ENCODE measurements at places on chromosomes 6 and 20. TPM values are rescaled to one million over a fixed set of nuclear protein-coding genes. Genes with fewer than 3 reads are reported as not detected.

GRCh38 chr6:44464527-44465310 lies 77.2 kb downstream of the CDC5L start:
- DNase-seq, result no peak

- no peak for DNase-seq
Observed at GRCh38 chr6:36418558-36418957, 24.1 kb downstream of the PXT1 start.

GRCh38 chr6:118197539-118197938 lies 290.5 kb downstream of the SLC35F1 start:
- no peak for DNase-seq

DNA sequence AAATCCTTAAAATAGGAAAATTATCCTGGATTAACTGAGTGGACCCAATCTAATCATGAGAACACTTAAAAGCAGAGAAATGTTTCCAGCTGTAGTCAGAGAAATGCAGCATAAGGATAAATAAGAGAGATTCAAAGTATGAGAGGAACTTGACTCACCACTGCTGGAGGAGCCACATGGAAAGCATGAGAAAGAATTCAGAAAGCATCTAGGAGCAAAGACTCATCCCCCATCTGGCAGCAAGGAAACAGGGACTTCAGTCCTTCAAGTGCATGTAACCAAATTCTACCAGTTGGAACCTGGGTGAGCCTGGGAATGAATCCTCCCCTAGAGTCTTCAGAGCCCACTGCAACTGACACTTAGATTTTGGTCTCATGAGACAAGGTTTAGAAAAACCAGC lies 33.7 kb downstream of the RNF146 start:
- no peak for DNase-seq

- DNase-seq, result no peak
Observed at GRCh38 chr6:129643968-129644367, 66.0 kb downstream of the ARHGAP18 start.

DNA sequence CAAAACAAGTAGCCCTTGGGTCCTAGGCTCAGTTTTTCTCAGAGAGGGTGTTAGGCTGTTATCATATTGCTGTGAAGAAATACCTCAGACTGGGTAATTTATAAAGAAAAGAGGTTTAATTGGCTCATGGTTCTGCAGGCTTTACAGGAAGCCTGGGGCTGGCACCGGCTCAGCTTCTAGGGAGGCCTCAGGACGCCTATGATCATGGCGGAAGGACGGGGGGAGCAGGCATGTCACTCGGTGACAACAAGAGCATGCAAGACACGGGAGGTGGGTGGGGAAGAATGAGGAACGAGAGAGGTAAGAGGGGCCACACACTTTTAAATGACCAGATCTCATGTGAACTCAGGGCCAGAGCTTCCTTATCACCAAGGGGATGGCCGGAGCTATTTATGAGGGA lies 26.9 kb downstream of the CDH26 start:
- no peak for DNase-seq

DNA sequence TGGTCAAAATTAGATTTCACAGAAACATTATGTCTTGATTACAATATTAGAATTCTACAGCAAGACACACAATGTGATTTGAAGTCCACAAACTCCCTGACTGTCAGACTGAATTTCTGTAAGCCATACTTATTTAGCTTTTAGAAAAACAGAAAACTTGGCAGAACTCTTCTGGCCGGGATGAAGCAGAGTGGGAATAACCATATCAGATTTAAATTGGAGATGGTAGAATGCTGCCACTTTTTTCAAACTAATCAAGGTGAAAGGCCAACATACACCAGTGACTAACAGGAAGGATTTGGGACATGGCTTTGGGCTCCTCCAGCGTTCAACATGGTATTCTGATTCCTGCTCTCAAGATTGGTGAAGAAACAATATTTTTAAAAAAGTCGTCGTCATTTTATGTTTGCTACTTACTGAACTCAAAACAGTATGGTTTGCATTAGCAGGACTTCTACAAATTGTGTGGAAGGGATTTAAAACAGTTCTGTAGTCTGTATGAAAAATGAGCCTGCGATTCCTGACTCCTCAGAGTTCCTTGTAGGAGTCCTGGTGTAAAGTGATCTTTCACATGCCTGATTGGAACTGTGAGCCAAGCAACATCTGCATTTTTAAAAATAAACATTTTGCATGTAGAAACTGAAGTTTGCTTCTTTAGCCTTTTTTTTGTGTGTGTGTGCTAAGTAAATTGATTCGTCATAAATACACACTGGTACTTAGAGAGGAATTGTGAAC lies 297.9 kb upstream of the SOX4 start:
- no peak for DNase-seq

DNA sequence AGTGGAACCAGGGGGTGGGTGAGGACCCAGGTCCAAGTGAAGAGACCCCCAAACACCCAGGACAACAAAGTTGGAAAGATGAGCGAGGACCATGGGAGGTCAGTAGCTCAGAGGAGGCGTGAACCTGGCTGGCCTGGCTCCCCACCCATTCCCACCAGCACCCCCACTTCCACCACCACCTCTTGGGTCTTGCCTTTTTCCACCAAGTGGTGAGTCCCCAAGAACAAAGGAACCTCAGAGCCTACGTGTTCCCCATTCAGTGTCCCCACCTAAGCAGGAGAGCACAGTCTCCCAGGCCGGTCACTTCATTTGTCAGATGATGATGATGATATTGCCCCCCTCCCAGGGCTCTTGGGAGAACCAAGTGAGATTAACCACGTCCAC lies 531 bp upstream of the VWA7 start:
- DNase-seq, result no peak

- DNase-seq, result no peak
Observed at GRCh38 chr20:43631598-43631997, 35.3 kb upstream of the MYBL2 start.

GRCh38 chr6:90194371-90194841 lies 102.2 kb downstream of the BACH2 start:
- DNase-seq, result no peak

GRCh38 chr20:6700563-6701329 lies 66.7 kb upstream of the BMP2 start:
- peak; percentile 53 for DNase-seq

GRCh38 chr20:1890469-1891262 lies 4.5 kb upstream of the SIRPA start:
- DNase-seq, result no peak

GRCh38 chr6:149231778-149232177 lies 85.7 kb upstream of the TAB2 start:
- no peak for DNase-seq

DNA sequence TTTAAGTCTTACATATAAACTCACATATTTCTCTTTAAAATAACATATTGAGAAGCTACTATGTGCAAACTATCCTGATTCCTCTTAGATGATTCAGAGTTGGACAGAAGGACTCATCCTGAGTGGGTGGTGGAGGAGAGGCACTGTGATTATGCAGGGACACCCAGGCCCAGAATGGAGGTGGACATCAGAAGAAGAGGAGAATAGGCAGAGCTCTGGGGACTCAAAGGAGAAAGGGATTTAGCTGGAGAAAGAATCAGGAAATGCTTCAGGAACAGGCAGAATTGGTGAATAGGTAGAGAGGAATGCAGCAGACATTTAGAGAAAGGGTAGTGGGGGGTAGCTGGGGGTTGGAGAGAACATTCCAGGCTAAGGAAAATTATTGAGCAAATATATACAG lies 17.4 kb downstream of the RCAN2 start:
- DNase-seq, result no peak

DNA sequence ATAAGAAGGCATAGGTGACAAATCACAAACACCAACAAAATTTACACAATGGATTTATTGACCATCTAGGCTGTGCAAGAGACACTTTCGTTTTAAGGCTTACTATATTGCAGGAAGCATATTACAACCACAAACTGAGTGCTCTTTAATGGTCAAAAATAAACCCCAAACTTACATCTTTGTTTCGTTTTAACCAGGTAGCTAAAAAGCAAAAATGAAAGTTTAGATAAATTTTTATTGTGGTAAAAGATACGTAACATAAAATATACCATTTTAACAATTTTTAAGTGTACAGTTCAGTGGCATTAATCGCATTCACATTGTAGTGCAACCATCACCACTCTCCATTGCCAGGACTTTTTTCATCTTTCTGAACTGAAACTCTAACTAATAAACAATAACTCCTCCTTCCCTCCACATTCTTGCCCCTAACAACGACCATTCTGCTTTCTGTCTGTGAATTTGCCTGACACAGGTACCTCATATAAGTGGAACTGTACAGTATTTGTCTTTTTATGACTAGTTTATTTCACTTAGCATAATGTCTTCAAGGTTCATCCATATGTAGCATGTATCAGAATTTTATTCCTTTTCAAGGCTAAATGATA lies 32.3 kb upstream of the DUSP22 start:
- DNase-seq, result no peak

ANGPT4 gene
- total RNA-seq, result not detected

BTN1A1 gene
- not detected for total RNA-seq

TMEM244 gene
- not detected for total RNA-seq

PFDN4 gene
- total RNA-seq, result 23.3 TPM

All from Peyer's patch (tissue), 4 donors.